Pulmonary artery endothelial cell (primary cell): ENCODE measurements at places on chromosomes 3 and 15.
A peak's percentile ranks its signal among the peaks of the same experiment; 100 is the strongest.

DNA sequence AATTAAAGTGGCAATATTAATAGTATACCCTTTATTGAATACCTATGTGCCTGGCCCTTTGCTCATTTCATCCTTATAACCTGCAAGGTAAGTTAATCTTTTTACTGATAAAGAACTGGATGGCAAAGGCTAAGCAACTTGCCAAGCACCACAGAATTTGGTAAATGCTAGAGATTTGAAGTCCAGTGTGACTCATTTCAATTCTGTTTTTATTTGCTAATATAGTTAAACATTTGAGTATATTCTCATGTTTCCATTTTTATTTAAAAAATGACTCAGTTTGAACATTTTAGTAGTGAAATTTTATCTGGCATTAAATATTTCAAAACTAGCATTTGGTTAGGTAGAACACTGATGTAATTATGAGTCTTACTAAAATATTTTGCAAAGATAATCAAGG, 11.3 kb downstream of the PFN2 start:
- DNase-seq: no peak

- DNase-seq: no peak
Measured at GRCh38 chr3:129950318-129951046, 24.0 kb upstream of the TRH start.

- DNase-seq: no peak
Measured at GRCh38 chr3:63438826-63439371, 160.8 kb downstream of the SYNPR start.

GRCh38 chr3:78873641-78874040, 894.2 kb downstream of the ROBO1 start:
- no peak for DNase-seq

DNA sequence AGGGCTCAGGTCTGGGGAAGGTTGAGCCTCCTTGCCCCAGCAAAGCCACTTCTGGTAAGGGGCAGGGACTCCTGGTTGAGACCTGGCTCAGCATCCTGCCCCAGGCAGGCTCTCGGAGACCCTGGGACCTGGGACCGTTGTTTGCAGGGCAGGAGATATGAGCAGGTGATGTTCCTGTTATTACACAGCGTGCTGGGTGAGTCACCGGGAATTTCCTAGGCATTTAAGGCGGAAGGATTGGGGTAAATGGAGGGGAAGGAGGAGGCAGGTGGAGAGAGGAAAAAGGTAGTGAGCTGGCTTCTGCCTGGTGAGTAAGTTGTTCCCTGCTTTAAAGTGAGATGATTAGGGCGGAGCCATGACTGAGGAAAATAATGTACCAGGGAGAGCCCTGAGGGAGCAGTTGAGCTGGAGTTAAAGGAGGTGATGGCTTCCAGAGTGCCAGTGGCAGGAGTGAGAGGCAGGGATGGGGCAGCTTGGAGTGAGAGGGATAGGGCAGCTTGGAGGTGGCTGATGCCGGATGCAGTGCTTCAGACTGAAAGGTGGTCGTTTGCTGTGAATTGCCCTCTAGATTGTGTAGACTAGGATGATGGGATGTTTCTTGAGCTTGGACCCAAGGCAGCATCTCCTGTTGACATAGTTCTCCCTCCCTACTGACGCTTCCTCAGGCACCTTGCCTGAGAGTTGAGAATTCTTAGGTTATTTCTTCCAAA, 79.4 kb downstream of the AAGAB start:
- peak; percentile 60 for DNase-seq
